ENCODE measurements at places on chromosomes 4 and X.

GRCh38 chr4:105651884-105652283, 56.6 kb downstream of the INTS12 start:
- no peak for DNase-seq

DNA sequence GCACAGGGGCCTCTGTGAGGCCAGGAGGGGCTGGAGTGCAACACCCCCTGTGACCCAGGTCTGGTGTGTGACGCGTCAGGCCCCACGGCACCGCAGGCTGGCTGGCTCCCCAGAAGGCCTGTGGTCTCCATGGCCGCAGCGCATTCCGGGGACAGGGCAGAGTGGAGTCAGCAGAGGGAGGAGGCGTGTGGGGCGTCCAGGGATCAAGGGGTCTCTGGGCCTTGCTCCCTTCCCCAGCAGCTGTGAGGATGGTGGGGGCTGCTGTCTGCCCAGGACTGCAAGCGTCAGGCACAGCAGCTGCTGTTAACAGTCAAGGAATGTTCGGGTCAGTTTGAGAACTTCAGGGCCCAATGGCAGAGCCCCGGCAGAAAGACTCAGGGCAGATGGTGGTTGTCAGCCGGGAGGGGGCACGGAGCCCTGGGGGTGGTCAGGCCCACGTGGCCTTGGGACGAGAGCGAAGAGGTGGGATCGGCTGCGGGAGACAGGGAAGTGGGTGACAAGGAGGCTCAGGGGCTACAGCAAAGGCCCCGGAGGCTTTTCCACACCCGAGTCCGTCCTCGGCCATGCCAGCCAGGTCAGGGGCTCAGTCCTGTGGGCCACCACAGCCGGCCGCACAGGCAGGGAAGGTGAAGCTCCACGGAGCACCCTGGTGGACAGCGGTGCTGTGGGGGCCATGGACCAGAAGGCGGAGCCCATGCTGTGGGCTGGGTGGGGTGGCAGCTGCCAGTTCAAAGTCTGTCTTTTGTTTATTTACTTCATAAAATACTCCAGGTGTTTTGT, 18.3 kb downstream of the PCGF3 start:
- no peak for DNase-seq

GRCh38 chr4:106854569-106855351, 181.4 kb downstream of the DKK2 start:
- DNase-seq = no peak

GRCh38 chr4:174763454-174764104, 65.5 kb downstream of the GLRA3 start:
- peak; percentile 29 for DNase-seq

DNA sequence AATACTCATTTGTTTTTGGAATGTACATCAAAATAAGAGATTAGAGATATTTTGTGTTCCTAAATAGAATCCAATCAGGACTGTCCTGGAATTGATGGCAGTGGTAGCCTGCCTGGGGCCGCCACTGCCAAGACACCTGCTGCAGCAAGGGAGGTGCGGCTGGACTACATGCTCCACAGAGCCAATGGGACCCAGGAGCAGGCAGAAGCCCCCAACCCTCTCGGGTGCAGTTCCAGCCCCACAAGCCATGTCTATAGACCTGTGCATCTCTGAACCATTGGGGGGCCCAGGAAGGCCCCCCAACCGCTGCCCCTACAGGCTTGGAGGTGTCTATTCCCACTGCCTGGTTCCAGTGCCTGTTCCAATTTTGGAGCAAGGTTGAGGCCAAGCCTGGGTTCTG, 1524.3 kb downstream of the PCDH18 start:
- no peak for DNase-seq

DNA sequence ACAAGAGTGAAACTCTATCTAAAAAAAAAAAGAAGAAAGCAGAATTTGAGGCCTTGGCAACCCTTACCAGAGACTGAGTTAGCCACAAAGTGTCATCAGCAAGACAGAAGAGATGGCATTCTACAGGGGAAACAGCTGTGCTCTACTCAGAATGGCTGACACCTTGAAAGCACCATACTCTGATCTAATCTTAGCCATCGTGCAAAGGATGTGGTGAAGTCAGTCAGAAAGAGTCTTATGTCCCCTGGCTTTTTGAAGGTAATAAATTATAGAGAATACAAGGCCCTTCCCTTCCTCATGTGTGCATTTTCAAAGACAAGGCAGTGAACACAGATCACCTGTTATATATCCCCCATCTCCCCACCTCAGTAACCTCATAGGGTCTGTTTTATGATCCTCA, 13.2 kb downstream of the CLNK start:
- DNase-seq = peak; percentile 55
